Activated T-helper 2 cell treated with anti-CD3 and anti-CD28 coated beads, Interferon-gamma antibody, Interleukin-2, Interleukin-4, amounts not matched to agents 10 μg/mL and 5 μg/mL and 100 μg/mL, durations not matched to agents 14 hours and 24 hours and 36 hours (primary cell): ENCODE measurements at places on chromosomes 6 and 20. TPM values are rescaled to one million over a fixed set of nuclear protein-coding genes. Genes with fewer than 3 reads are reported as not detected.

Gene ITPA
- total RNA-seq = 84.5 and 87.8 TPM in 2 replicates

Gene ABHD16B
- total RNA-seq = 0.16 TPM in 1 of 2 replicates, not detected in the other

Gene LAMA2
- 0.05 and 0.23 TPM in 2 replicates for total RNA-seq

Gene RIPOR2
- total RNA-seq = 8.5 and 9.4 TPM in 2 replicates

Gene PSORS1C2
- not detected in 2 replicates for total RNA-seq

Gene PNLDC1
- total RNA-seq = 0.32 and 0.74 TPM in 2 replicates

Gene LPA
- total RNA-seq = not detected in 2 replicates

Gene KCNK16
- not detected in 2 replicates for total RNA-seq

Gene PKIB
- total RNA-seq = 0.44 and 0.52 TPM in 2 replicates

Gene PBOV1
- total RNA-seq = not detected in 2 replicates

DNA sequence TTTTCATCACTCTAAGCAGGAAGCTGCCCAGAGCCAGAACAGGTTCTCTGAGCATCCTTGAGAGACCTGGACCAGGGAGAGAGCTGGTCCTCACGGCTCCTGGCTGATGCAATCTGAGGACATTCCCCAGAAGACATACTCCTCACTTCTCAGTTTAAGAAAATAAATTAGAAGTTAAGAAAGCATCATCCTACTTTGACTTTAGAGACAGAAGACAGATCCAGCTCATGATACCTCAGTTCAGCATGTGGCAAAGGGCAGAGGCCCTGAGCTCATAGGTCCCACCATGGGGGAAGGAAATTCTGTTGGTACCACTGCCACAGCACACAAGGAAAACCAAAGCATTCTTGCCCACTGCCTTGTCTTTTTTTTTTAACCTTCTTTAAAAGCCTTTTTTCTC is 378.1 kb upstream of the JARID2 start:
- H3K36me3 ChIP-seq = no peaks in the 10 kb centered on the region
- peaks cover 26% of the 10 kb centered on the region for H3K4me1 ChIP-seq
- no peak overlapping the region for H3K4me3 ChIP-seq

- no peak overlapping the region for H3K27ac ChIP-seq
- DNase-seq = no peak
- no peaks in the 10 kb centered on the region for H3K4me1 ChIP-seq
- no peak overlapping the region for H3K4me3 ChIP-seq
Observed at GRCh38 chr6:168165373-168165772, 86.4 kb upstream of the FRMD1 start.

- no peak overlapping the region for H3K4me3 ChIP-seq
- H3K4me1 ChIP-seq = peaks cover 6% of the 10 kb centered on the region
- no peaks in the 10 kb centered on the region for H3K36me3 ChIP-seq
- no peaks in the 10 kb centered on the region for H3K27me3 ChIP-seq
Observed at GRCh38 chr20:8076306-8077136, 55.5 kb upstream of the PLCB1 start.

DNA sequence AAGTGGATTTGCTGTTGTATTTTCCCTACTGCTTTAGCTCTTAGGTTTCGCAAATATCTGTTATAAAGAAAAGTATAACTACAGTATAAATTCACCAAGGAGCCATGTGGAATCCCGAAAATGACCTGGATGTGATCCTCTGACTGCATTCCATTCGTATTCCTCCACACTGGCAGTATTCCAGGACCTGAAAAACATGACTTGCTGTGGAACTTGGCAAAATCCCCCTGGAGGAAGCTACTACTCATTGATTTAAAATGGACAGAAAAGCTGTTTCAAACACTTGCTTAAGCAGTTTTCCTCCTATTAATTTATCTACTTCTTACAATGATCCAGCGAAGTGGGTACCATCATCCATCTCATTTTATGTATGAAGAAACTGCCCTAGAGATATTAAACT is 13.3 kb upstream of the ENPP5 start:
- H3K4me1 ChIP-seq = no peaks in the 10 kb centered on the region
- no peak overlapping the region for H3K4me3 ChIP-seq
- H3K27ac ChIP-seq = no peak overlapping the region
- no peak for DNase-seq
- H3K36me3 ChIP-seq = no peaks in the 10 kb centered on the region

DNA sequence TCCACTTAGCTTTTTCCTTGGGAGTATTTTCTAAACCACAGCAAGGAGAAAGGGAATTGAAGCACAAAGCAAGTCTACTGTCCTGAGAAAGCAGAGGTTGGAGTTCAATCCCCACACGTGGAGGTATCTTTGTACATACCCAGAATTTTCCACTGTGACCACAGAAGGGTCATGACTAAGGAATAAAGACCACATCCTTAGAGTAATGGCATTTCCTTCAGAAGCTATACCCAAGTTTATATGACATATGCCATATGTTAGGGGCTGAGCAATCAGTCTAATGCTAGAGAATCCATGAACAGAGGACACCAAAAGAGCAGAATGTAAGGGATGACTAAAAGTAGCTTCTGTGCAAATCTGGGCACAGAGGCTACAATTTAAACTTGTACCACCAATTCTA is 46.4 kb downstream of the ATG5 start:
- H3K27ac ChIP-seq = peak overlapping the region; percentile 36
- H3K4me3 ChIP-seq = no peak overlapping the region
- peaks cover 44% of the 10 kb centered on the region for H3K4me1 ChIP-seq
- peaks cover 34% of the 10 kb centered on the region for H3K36me3 ChIP-seq
- DNase-seq = no peak

- H3K27ac ChIP-seq = no peak overlapping the region
- no peak overlapping the region for H3K4me3 ChIP-seq
- no peaks in the 10 kb centered on the region for H3K36me3 ChIP-seq
- H3K4me1 ChIP-seq = no peaks in the 10 kb centered on the region
Observed at GRCh38 chr20:39857187-39857586, 831.8 kb downstream of the MAFB start.

DNA sequence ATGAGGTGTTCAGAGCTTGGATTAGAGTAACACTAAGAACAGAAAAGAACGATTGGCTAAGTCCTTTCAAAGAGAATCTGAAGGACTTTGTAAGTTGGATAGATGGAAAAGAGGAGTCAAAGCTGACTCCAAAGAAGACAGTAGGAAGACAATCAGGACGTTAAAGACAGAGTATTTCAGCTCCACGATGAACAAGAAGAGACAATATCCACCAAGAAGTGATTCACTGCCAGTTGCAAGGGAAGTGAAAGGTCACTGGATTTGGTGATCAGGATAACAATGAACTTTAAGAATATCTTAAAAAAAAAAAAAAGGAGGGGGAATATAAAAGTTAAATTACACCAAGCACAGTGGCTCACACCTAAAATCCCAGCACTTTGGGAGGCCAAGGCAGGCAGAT is 17.9 kb downstream of the REPS1 start:
- H3K36me3 ChIP-seq = peaks cover 4% of the 10 kb centered on the region
- peaks cover 42% of the 10 kb centered on the region for H3K4me1 ChIP-seq
- DNase-seq = no peak
- no peak overlapping the region for H3K27ac ChIP-seq
- H3K27me3 ChIP-seq = no peaks in the 10 kb centered on the region

GRCh38 chr20:17875106-17875980 is 93.3 kb downstream of the SNX5 start:
- no peak for DNase-seq
- peaks cover 9% of the 10 kb centered on the region for H3K27me3 ChIP-seq
- H3K4me3 ChIP-seq = no peak overlapping the region
- H3K4me1 ChIP-seq = peaks cover 25% of the 10 kb centered on the region
- no peak overlapping the region for H3K27ac ChIP-seq

DNA sequence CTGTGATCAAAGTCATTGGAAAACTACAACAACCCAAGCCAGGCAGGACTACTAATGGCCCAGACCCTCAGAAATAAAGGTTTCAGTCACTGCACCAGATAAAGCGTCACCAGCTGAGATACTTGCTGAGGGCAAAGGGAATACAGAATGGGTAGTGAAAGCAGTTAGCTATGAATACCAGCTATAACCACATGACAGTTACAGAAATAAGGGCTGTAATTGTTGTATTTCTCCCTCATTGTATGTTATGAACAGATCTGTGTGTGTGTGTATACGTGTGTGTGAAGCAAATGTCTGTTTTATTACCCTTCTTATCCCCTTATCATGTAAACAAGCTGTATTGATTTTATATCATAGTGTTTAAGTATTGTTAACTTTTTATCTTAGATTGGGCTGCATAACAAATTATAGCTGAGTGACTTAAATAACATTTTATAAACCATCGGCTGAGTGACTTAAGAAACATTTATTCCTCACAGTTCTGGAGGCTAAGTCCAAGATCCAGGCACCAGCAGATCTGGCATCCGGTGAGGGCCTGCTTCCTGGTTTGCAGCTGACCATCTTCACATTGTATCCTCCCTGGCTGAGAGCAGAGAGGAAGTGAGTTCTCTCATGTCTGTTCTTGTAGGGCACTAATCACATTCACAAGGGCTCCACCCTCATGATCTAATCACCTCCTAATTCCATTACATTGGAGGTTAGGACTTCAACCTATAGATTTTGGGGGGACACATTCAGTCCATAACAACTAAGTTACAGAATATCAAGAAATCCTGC is 46.0 kb upstream of the VSX1 start:
- peaks cover 6% of the 10 kb centered on the region for H3K27me3 ChIP-seq
- no peak for DNase-seq
- H3K4me3 ChIP-seq = no peak overlapping the region
- H3K36me3 ChIP-seq = no peaks in the 10 kb centered on the region
- H3K4me1 ChIP-seq = no peaks in the 10 kb centered on the region
- no peak overlapping the region for H3K27ac ChIP-seq

- H3K4me1 ChIP-seq = no peaks in the 10 kb centered on the region
- H3K27me3 ChIP-seq = no peaks in the 10 kb centered on the region
- H3K36me3 ChIP-seq = no peaks in the 10 kb centered on the region
- H3K4me3 ChIP-seq = no peak overlapping the region
- no peak overlapping the region for H3K27ac ChIP-seq
Observed at GRCh38 chr6:98514073-98514720, 320.2 kb upstream of the POU3F2 start.

- DNase-seq = peak; percentile 94
- peaks cover 34% of the 10 kb centered on the region for H3K36me3 ChIP-seq
- H3K4me3 ChIP-seq = peak within 1 kb of the TSS; percentile 99
- peaks cover 57% of the 10 kb centered on the region for H3K4me1 ChIP-seq
- H3K27me3 ChIP-seq = no peaks in the 10 kb centered on the region
Observed at GRCh38 chr20:44966030-44966961, at the start of gene STK4. TSS of gene STK4 (plus strand) at chr20:44966512. CDS start at chr20:44966569, 57 bp downstream.

DNA sequence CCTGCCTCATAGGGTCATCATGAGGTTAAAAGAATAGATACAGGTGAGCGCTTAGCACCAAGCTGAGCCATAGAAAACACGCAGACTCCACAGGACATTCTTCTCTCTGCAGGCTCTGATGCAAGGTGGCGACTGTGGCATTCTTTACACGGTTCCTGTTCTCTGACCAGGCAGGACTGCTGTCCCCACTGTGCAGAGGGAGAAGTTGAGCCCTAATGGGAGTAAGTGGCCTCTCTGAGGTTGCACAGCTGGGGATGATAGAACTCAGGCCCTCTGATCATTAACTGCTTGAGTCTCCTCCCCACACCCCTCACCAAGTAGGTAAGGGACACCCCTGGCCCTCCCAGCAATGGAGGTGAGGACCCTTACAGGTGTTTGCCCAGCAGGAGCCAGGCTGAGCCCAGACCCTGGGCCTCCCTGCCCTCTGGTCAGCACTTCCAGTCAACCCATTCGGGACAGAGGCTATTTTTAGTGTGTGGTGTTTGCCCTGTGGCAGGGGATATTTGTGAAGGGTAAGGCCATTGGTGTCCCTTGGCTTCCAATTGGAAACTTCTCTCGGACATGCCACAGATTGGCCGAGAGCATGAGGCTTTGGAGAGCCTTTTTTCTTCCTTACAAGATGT is 116.8 kb downstream of the VEGFA start:
- no peaks in the 10 kb centered on the region for H3K4me1 ChIP-seq
- H3K4me3 ChIP-seq = no peak overlapping the region
- DNase-seq = no peak

- H3K4me3 ChIP-seq = no peak overlapping the region
- H3K4me1 ChIP-seq = no peaks in the 10 kb centered on the region
- H3K36me3 ChIP-seq = no peaks in the 10 kb centered on the region
- no peak for DNase-seq
Observed at GRCh38 chr6:94735270-94735669, 842.1 kb upstream of the MANEA start.

DNA sequence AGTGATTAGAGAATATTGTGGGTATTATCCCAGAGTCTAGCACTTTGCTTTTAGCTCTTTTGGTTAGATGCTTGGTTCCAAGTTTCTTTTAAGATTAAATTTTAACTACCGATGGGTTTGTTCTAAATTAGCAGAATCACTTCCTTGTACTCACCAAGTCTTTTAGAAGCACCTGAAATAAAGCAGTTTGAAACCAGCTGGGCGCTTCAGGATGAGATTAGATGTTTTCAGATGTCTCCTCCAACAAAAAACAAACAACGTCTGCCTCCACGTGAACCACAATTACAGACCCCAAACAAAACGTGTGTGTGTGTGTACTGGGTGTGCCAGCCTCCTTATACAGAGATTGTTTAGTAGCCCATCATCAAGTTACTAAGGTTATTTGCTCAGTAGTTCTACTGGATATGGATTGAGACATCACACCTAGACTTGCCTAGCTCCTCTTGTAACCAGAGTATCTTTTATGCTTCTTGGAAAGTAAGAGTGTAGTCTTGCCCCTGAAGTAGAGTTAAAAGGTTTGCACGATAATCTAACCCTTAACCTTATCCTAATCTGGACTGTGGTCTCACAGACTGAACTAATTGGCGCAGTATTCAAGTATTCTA is 2.3 kb downstream of the DSTN start:
- peaks cover 24% of the 10 kb centered on the region for H3K4me1 ChIP-seq
- peaks cover 7% of the 10 kb centered on the region for H3K36me3 ChIP-seq
- DNase-seq = no peak
- H3K4me3 ChIP-seq = peak overlapping the region; percentile 42
- H3K27me3 ChIP-seq = peaks cover 6% of the 10 kb centered on the region
- H3K27ac ChIP-seq = no peak overlapping the region

DNA sequence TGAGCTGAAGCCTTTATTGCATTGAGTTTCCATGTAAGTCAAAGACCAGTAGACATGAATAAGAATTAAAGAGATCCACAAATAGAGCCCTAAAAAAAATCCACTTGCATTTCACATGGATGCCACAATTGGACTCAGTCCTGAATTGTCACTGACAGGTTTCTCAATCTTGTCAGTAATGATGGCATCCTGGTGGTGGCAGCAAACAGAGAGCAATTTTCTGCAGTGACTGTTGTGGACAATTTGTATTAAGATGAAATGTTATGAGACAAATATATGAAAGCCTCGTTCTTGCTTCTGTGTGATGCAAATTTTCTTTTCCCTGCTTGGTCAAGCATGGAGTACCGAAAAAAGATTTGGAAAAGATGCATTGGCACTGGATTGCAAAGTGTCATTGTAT is 278.9 kb downstream of the SAMD5 start:
- DNase-seq = no peak
- H3K36me3 ChIP-seq = no peaks in the 10 kb centered on the region
- H3K27ac ChIP-seq = no peak overlapping the region
- H3K4me1 ChIP-seq = no peaks in the 10 kb centered on the region

DNA sequence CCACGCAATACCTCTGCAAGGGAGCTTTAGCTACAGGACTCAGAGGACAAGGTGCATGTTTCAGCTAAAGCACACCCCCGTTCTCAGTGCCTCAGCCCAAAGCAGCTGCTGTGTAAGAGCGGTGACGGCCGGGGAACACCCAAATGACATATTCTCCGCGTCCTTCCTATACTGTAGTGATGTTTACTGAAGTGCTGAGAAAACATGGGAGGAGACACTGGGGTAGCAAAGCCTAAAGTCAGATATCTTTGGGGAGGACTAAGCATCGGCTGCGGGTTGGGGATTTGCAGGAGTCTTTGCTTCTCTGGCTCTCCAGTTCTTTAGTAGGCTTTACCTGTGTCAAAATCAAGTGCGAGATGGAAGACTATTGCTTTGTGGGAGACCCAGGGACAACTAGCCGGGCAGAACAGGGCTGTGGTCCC is 1.7 kb downstream of the SLC22A23 start:
- peaks cover 44% of the 10 kb centered on the region for H3K27me3 ChIP-seq
- H3K4me3 ChIP-seq = no peak overlapping the region
- no peak for DNase-seq
- H3K27ac ChIP-seq = no peak overlapping the region
- peaks cover 5% of the 10 kb centered on the region for H3K4me1 ChIP-seq
